CD4-positive, alpha-beta T cell (primary cell): ENCODE measurements at places on chromosomes 16 and 17. TPM values are rescaled to one million over a fixed set of nuclear protein-coding genes. Genes with fewer than 3 reads are reported as not detected.

Gene PIGL
- total RNA-seq = 48.4 TPM

Gene LUC7L
- total RNA-seq = 94.8 TPM

Gene ABCC6
- total RNA-seq = not detected

Gene SCIMP
- 0.47 TPM for total RNA-seq

Gene MEOX1
- 0.41 TPM for total RNA-seq

Gene TLCD2
- total RNA-seq = 0.34 TPM

Gene DDX52
- total RNA-seq = 27.4 TPM

Gene ELMO3
- total RNA-seq = 2.3 TPM

Gene BIRC5
- 0.41 TPM for total RNA-seq

Gene RCVRN
- total RNA-seq = not detected

Gene NPIPA2
- total RNA-seq = 1.4 TPM

Gene KRTAP4-1
- not detected for total RNA-seq

Gene NETO2
- 1.8 TPM for total RNA-seq

DNA sequence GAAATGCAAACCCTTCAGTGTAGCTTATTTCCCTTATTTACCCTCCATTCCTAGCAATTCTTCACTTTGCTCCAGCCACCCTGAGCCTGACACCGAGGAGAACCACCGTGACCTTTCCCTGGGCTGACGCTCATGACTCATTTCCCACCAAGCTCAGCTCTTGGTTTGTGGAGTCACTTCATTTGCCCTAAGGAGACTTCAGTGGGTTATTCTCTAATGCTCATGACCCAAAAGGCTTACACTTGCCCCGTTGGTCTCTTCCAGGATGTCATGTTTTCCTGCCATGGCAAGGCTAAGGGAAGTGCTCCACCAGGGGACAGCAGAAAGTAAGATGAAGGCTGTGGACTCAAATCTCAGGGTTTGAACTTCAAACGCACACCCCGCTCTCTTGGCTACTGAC, 161.0 kb downstream of the CBLN1 start:
- H3K27ac ChIP-seq = no peak overlapping the region
- no peaks in the 10 kb centered on the region for H3K36me3 ChIP-seq
- H3K4me3 ChIP-seq = no peak overlapping the region
- H3K4me1 ChIP-seq = no peaks in the 10 kb centered on the region
- H3K27me3 ChIP-seq = no peaks in the 10 kb centered on the region

DNA sequence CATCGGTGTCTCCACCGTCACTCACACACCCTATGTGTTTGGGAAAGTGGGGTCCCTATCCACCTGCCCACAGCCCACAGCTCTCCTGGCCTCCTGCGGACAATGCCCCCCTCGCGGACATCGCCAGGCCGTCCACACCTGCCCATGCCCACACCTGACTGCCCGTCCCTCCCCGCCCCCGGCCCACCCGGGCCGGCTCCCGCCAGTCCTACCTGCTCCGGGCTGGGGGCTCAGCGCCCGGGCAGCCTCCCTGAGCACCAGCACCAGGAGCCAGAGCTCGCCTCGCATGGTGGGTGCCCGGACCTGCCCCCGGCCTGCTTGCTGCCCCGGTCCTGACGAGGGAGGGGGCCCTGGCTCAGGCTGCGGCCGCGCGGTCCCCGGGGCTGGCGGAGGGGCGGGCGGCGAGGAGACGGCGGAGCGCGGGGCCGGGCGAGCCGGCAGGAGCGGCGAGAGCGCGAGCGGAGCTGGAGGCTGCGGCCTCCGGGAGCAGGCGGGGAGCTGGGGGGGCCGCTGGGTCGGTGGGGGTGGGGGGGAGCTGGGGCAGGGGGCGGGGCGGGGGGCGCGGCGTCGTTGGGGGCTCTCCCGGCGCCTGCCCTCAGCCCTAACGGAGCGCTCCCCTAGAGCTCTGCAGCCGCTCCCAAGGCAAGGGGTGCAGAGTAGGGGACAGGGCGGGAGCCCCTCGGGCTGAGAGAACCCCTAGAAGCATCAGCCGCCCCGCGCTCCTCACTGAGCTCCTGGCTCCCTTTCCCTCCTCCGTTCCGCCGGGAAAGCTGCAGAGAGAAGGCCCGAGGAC, at the start of gene PLXDC1:
PLXDC1 (minus strand) TSS at position 488 of the 793 bp plus-strand sequence; CDS start at position 288, 200 bp downstream.
- peaks cover 55% of the 10 kb centered on the region for H3K4me1 ChIP-seq
- DNase-seq = no peak
- H3K27me3 ChIP-seq = peaks cover 5% of the 10 kb centered on the region
- no peaks in the 10 kb centered on the region for H3K36me3 ChIP-seq

DNA sequence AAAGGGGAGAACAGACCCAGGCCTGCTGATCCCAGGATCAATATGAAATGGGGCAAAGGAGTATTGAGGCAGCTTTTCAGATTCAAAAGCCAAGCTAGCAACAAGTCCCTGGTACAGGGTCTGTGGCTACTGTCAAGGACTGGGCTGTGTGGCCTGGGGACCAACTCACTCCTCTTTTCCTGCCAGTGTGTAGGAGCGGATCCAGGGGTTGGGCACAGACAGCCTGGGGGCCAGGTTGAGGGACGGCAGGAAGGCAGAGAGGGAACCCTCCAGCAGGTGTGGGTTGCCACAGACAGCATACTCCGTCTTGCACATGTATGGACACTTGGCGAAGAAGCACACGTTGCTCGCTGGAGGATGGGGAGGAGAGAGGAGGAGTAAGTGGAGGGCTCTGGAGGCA, 29.6 kb downstream of the PRKAR1A start:
- peaks cover 20% of the 10 kb centered on the region for H3K36me3 ChIP-seq
- H3K4me1 ChIP-seq = no peaks in the 10 kb centered on the region
- no peak overlapping the region for H3K4me3 ChIP-seq
- H3K27ac ChIP-seq = no peak overlapping the region
- H3K27me3 ChIP-seq = no peaks in the 10 kb centered on the region
- no peak for DNase-seq

DNA sequence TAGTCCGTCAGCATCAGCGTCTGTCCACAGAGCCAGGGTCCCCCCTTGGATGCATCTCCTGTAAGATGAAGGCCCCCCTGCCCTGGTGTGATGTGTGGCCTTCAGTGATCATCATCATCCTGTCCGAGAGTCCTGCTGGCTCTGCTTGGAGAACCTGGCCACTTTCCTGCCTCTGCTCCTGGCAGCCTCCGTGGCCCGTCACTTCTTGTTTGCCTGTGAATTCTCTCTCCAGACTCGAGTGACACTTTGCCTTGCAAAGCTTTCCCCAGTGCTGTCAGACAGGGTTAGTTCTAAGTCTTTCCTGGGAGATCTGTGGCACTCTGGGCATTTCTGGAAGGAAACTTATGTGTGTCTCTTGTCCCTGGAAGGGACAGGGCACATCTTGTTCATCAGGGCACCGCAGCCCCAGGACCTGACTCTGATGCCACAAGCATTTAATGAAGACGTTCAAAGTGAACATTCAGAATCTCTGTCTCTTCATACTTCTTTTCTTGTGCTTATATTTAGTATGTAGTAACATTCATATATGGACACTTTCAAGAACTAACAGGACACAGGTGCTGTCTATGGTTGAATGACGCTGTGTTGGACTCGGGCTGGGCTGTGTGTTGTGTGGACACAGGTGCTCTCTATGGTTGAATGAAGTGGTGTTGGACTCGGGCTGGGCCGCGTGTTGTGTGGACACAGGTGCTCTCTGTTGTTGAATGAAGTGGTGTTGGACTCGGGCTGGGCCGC, 68.5 kb downstream of the RPTOR start:
- no peak for DNase-seq
- peaks cover 44% of the 10 kb centered on the region for H3K4me1 ChIP-seq
- H3K4me3 ChIP-seq = no peak overlapping the region
- H3K27me3 ChIP-seq = no peaks in the 10 kb centered on the region
- H3K36me3 ChIP-seq = no peaks in the 10 kb centered on the region

GRCh38 chr17:16398270-16399267, 16.8 kb upstream of the TRPV2 start:
- H3K27me3 ChIP-seq = no peaks in the 10 kb centered on the region
- no peak overlapping the region for H3K4me3 ChIP-seq
- H3K36me3 ChIP-seq = no peaks in the 10 kb centered on the region
- H3K27ac ChIP-seq = no peak overlapping the region

- H3K36me3 ChIP-seq = no peaks in the 10 kb centered on the region
- H3K4me1 ChIP-seq = no peaks in the 10 kb centered on the region
- no peak overlapping the region for H3K27ac ChIP-seq
- no peaks in the 10 kb centered on the region for H3K27me3 ChIP-seq
- no peak for DNase-seq
Observed at GRCh38 chr16:85854935-85855334, 44.0 kb upstream of the IRF8 start.

- peaks cover 62% of the 10 kb centered on the region for H3K36me3 ChIP-seq
- no peak overlapping the region for H3K27ac ChIP-seq
- DNase-seq = no peak
- H3K27me3 ChIP-seq = no peaks in the 10 kb centered on the region
Observed at GRCh38 chr17:80277751-80278671, 17.4 kb downstream of the RNF213 start.

DNA sequence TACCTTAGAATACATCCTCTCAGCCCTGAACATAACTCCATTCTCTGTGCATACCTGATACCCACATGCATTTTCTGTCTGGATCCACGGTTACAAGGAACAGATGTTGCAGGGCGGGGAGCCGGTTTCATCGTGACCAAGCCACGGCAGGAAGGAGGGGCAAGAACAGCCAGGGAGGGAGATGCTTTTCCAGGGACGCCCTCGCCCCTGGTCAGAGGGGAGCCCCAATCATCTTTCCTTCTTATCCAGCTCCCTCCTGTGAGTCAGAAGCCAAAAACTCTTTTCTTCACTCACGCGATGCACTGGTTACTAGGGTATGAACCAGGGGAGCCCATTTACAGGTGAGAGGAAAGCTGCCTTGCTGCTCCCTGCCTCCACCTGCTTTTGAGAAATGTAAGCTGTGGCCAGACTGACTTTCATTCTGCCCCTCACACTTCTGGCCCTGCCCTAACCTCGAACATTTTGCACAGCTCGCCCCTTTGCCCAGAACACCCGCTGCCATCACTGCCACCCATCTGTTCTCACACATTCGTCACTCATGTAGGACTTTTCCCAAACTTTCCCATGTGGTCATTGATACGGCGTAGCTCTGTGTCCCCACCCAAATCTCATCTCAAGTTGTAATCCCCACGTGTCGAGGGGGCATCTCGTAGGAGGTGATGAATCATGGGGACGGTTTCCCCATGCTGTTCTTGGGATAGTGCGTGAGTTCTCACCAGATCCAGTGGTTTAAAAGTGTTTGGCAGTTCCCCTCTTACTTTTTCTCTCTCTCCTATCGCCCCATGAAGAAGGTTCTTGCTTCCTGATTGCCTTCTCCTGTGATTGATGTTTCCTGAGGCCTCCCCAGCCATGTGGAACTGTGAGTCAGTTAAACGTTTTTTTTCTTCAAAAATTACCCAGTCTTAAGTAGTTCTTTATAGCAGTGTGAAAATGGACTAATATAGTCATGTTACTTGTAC, 20.5 kb downstream of the FOXL1 start:
- H3K4me3 ChIP-seq = no peak overlapping the region
- H3K4me1 ChIP-seq = no peaks in the 10 kb centered on the region
- H3K27me3 ChIP-seq = peaks cover 6% of the 10 kb centered on the region
- H3K36me3 ChIP-seq = no peaks in the 10 kb centered on the region
- H3K27ac ChIP-seq = no peak overlapping the region

GRCh38 chr16:5381481-5381880, 283.9 kb upstream of the EEF2KMT start:
- no peaks in the 10 kb centered on the region for H3K36me3 ChIP-seq
- no peaks in the 10 kb centered on the region for H3K4me1 ChIP-seq
- H3K27me3 ChIP-seq = peaks cover 3% of the 10 kb centered on the region

DNA sequence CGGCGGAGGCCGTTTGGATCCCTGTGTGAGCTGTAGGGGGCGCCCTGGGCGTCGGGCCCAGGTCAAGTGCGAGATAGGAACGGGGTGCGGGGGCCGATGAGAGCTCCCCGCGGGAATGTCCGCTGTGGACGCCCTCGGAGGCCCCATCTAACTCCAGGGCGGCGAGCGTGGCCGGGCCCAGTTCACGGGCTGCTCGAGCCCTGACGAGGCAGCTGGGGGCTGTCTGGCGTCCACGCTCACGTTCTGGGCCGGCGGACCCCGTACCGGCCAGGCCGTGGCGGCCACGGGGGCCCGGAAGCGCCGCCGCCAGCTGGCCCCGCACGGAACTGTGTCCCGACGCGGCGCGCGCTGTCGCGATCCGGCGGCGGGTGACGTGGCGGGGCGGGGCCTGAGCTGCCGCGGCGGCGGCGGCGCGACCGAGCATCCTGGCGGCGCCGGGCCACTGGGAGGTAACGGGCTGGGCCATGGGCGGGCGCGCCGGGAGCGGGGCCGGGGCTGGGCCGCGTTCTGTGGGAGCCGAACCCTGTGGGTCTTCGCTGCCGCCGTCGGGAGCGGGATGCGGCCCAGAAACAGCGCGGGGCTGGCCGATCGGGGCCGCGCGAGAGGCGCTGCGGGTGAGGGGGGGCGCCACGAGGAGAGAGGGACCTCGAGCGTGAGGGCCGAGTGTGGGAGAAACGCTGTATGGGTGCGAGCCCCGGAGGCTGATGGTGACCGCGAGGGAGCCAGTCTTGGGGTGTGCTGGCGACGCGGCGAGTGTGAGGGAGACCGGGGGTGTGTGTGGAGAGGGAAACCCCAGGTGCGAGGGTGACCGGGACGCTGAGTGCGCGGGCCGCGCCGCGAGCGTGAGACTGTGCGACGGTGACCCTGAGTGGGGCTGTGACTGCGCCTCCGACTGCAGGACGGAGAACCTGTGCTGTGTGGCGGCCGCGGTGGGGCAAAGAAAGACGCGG, at the start of gene SLC7A6:
SLC7A6 (plus strand) TSS at position 399 of the 950 bp plus-strand sequence. CDS start 10,201 bp downstream, outside the sequence.
- no peaks in the 10 kb centered on the region for H3K27me3 ChIP-seq
- peak within 1 kb of the TSS; percentile 74 for H3K4me3 ChIP-seq
- peak within 1 kb of the TSS; percentile 99 for H3K27ac ChIP-seq
- peaks cover 62% of the 10 kb centered on the region for H3K4me1 ChIP-seq
- peaks cover 24% of the 10 kb centered on the region for H3K36me3 ChIP-seq
- DNase-seq = peak; percentile 74

GRCh38 chr17:81636505-81637288, at the start of the genes NPLOC4 and TSPAN10:
TSS of gene NPLOC4 (minus strand) at chr17:81637112. CDS start at chr17:81636930, 182 bp downstream.
TSS of gene TSPAN10 (plus strand) at chr17:81637196. CDS start at chr17:81642413, 5,217 bp downstream.
- peak within 1 kb of the TSS; percentile 29 for H3K27ac ChIP-seq
- H3K27me3 ChIP-seq = no peaks in the 10 kb centered on the region
- peak within 1 kb of the TSS; percentile 94 for H3K4me3 ChIP-seq
- peaks cover 37% of the 10 kb centered on the region for H3K4me1 ChIP-seq

DNA sequence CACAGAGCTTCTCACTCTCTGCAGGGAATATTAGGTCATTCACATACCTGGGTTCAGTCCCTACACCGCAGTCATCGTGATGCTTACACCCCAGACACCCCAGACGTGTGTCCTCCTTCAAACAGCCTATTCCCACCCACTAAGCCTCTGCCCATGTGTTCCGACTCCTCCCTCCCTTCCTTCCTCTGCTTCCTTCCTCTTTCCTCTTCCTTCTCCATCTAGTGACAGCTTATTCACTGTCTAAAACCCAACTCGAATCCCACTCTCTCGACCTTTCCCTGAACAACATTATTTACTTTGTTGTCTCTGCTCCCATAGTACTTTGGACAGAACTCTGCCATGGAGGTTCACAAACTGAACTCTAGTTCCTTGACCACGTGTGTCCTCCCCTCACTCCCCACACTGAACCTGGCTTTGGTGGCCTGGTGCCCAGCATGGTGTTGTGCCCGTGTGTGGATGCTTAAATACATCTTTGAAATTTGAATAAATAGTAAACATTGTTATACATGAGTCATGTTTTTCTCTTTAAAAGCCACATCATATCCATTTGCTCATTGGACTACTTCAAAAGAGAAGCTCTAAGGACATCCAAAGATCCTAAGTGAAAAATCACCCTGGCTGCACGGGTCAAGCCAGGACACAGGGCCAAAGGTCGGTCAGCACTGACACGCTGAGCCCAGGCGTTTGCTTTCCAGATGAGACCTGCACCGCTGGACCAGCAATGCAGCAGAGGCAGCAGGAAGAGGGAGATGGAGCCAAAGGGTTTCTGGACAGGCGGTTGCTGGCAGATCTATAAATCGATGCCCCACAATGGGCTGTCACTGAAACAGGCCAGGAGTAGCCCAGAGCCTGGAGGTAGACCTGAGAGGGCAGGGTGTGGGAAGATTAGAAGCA, 14.1 kb upstream of the G6PC1 start:
- no peak overlapping the region for H3K27ac ChIP-seq
- no peaks in the 10 kb centered on the region for H3K4me1 ChIP-seq
- DNase-seq = no peak
- H3K4me3 ChIP-seq = no peak overlapping the region
- H3K27me3 ChIP-seq = peaks cover 2% of the 10 kb centered on the region
